ENCODE measurements at places on chromosomes 13 and 19.
A peak's percentile ranks its signal among the peaks of the same experiment; 100 is the strongest.

DNA sequence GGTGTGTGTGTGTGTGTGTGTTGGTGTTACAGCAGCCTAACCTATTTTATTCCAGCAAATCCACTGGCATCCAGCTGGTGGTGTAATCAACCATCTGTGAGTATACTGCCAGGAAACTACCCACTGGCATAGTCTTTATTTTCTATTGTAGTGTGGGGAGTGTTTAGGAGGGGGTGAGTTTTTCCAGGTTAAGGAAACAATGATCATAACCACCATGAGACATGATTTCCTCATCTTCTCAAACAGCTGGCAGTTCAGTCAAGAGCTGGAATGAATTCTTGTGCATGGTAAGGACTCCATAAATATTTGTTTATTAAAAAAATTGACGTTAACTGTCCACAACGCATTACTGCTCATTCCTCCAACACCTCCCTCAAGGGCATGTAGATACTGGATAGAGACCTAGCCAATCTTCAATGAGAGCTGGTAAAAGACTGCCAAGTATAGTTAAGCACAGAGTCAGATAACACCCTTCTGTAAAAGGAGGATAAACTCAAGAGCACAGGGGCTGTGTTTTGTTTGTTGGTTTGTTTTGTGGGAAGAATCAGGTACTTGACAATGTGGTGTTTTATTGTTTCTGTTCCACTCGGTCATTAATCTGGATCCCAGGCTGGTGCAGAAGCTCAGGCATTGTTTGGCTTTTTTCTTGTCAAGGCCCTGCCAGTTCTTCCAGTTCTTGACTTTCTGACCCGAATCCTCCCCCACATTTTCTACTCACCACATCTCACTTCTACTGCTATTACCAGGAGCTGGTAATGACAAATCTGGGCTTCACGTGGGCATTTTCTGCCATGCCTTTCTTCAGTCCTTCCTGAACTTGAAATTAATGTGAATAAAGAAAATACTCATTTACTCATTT is 31.6 kb upstream of the SLC46A3 start:
- DNase-seq: no peak

DNA sequence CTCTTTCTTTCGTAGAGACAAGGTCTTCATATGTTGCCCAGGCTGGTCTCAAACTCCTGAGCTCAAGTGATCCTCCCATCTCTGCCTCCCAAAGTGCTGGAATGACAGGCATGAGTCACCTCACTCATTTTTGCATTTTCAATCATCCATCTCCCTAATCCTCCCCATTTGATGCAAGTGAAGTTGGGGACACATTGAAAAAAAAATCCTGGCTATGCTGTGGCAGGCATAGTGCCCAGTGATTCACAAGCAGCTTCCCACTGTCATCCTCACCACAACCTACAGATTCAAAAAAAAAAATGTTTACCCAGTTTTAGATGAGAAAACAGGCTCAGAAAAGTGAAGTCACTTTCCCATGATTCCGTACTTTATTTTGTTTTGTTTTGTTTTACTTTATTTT is 44.7 kb upstream of the USP29 start:
- no peak for DNase-seq

DNA sequence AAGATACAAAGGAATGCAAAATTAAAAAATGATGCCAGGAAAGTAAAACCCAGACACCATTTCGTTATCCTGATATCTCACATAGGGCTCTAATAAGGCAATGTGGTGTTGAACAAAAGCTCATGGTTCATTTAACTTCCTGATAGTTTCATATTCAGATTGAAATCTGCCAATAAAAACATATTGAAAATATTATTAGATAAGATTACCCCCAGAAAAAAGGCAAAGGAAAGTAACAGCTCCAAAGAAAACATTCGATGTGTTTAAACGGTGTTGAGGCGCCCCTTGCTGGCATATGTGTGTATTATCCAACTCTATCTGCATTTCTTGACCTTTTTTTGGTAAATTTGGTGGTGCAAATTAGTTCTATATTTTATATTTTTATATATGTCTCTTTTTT is 75.9 kb downstream of the ESD start:
- DNase-seq: peak; percentile 45

DNA sequence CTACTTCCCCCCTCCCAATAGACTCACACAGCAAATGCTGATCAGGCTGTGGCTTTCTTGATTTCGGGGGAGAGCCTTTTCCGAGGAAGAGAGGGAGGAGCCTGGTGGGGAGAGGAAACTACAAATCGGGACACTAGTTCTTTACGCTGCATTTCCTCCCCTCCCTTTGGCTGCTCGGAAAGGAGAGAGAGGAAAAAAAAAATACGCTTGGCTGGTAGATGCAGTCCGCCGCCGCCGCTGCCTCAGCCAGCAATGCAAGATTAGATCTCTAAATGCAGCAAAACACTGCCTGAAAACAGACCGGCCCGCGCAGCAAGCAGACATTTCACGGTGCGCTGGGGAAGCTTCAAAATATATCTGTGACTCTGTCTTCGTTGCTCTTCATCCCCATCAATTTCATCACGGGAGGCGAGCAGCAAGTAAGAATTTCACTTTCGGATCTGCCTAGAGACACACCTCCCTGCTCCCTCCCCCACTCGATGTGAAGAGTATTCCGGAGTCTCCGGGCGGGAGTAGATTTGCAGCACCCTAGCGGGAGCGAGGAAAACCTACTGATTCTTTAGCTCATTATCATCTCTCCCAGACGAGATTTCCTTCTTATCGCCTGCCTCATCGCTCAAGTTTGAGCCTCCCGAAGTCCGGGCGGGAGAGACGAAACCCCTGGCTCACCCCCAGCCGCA is at the start of gene PCDH17:
Gene PCDH17, plus strand, starts transcription at position 149 of the 680 bp plus-strand sequence. CDS start 803 bp downstream, outside the sequence.
- DNase-seq: peak; percentile 34

DNA sequence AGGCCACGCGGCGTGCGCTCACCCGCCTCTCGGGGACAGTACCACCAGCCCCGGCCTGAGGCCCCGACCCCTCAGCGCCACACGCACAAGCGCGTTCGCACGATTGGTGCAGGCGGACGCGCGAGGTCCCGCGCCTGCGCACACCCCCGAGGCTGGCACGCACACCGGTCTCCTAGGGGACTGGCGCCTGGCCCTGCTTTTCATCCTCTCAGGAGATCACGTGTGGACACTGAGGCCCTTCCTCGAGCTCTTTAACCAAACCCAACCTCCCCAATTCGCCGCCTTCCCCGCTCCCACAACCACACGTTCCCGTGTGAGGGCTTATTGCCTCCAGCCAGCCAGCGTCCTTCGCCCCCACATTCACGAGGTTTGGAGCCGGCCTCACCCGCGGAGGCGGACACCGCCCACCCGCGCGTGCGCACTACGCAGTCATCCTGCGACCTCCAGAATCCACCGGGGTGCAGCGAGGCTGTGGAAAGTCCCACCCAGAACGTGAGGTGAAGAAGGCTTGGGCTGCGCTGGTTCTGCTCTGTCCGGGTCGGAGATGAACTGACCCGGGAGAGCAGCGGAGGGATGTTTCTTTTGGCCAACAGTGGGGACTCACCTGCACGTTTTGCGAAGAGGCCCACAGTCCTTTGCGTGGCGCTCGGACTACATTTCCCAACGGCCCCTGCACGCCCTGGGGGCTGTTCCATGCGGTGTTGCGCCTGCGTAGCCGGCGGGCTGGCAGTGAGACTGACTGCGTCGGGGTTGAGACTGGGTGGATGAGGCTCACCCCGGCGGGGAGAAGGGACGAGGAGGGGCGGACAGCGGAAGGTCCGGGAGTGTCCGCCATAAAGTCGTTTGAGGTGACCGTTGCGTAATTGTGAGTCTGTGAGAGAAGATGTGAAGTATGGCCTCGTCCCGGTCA is 539 bp upstream of the ZNF667 start:
- peak; percentile 91 for DNase-seq

- DNase-seq: no peak
Observed at GRCh38 chr13:97356592-97356991, 77.4 kb upstream of the RAP2A start.

DNA sequence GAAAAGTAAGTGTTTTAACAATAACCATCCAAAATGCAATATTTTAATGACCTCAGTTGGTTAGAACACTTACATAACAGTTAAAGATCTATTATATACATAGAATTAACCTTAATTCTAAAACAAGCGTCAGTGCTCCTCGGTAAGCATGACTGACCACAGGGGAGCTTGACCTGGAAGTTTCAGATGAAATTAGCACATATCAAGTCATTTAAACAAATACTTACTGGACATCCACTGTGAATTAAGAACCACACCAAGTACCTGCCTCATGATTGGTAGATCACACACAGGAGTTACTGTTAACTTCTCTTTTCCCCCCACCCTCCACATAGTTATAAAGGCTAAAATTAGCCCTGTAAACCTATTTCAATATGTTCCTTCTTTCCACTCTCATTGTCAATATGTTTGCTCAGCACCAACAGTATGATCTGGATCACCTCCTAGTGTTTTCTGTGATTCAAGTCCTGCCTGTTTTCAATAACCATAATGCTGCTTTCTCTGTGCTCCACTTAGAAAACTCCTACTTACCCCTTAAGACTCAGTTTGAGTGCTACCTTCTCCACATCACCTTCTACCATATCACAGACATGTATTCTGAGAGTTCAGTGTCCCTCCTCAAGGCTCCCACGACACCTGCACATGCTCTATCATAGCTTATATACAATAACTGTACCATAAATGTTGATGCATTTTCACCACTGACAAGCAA is 209.0 kb downstream of the VWA8 start:
- DNase-seq: no peak

DNA sequence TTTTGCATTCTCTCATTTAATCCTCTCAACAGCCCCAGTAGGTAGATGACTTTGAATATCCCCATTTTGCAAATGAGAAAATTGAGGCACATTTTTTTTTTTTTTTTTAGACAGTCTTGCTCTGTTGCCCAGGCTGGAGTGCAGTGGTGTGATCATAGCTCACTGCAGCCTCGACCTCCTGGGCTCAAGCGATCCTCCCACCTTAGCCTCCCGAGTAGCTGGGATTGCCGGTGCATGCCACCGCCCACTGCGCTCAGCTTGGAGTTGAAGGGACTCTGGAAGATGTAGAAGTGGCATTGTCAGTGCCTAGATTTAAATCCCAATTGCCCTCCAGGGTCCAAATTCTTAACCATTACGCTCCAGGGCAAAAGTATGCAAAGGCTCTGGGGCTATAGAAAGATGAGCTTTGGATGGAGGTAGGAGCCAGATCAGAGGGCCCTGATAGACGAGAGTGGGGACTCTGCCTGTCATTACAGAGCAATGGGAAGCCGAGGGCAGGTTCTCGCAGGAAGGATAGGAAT is 813 bp upstream of the MCOLN1 start:
- no peak for DNase-seq

DNA sequence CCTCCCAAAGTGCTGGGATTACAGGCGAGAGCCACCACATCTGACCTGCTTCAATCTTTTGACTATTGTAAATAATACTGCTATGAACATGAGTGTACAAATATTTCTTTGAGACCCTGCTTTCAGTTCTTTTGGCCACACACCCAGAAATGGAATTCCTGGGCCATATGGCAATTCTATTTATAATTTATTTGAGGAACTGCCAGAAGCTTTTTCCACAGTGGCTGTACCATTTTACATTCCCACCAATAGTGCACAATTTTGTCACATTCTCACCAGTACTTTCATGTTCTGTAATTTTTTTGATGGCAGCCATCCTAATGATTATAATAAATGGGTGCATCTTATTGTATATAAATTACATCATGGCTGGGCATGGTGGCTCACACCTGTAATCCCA is 13.7 kb upstream of the FCER2 start:
- no peak for DNase-seq

- DNase-seq: peak; percentile 26
Observed at GRCh38 chr13:75226092-75226491, 255.9 kb downstream of the TBC1D4 start.

DNA sequence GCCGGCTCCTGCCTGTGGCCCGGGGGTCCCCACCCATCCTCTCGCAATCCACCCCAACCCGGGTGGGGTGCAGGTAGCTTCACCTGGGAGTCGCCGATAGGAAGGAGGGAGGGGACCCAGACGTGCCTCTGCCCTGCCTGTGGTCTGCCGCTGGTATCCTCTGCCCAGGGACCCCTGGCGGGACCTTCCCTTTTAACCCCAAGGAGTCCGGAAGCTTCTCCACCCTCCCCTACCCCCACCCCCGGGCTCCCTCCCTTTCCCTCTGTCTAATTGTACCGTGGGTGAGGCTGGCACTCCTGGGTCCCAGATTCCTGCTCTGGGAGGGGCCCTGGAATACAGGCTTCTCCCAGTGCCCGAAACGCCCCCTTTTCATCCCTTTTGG is at the start of gene KLK10:
Gene KLK10, minus strand, starts transcription at position 166 of the 382 bp plus-strand sequence. CDS start 579 bp downstream, outside the sequence.
- DNase-seq: no peak

GRCh38 chr19:4911314-4911713 is 2.0 kb downstream of the UHRF1 start:
- peak; percentile 40 for DNase-seq

DNA sequence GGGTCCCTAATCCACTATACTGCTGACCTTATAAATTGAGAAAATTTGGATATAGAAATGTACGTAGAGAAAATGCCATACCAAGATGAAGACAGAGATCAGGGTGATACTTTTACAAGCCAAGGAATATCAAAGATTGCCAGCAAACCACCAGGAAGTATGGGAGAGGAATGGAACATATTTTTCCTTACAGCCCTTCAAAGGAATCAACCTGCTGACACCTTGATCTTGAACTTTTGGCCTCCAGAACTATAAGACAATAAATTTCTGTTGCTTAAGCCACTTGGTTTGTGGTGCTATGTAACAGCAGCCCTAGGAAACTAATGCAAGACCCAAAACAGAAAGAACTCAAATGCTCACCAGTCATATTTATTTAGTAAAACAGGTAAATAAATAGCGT is 10.3 kb upstream of the NDFIP2 start:
- DNase-seq: no peak

- peak; percentile 44 for DNase-seq
Observed at GRCh38 chr19:55071129-55071502, 4.6 kb upstream of the EPS8L1 start.

DNA sequence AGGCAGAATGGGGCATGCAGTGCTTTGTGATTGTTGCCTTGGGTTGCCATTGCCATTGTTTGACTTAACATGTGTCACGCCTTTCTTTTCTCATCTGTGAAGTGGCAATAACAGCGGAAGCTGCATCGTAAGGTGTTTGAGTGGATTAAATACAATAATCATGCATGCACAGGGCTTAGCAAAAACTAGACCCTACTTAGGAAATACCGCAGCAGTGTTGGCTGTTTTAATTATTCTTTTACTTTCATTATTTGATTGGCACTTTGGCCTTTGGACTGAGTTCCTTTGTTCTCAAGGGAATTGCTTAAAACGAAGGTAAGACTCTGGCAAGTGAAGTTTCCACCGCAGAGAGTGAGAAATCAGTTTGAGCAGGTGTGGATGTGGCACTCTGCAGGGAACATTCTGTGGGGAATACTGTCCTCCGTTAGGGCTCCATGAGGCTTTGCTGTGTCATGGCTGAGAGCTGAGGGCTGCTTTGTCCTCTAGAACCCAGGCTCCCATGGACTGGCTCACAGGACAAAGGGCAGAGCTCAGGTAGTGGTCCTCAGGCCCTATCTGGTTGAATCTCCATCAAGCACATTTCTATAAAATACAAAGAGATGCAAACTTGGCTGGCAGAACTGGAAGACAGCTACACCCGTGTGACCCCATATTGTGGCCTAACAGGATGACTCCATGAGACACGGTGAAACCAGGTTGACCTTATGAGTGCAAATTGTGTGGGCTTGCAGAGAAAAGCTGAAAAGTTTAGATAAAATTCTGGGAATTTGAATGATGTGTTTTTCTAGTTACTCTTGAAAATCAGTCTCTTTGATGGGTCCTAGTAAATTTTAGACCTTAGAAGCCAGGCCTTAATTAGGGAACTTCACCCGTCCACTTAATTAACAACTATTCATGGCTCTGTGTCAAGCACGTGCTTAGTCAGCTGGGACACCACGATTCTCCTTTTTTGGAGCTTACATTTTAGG is 407.2 kb downstream of the KCNRG start:
- DNase-seq: no peak

GRCh38 chr13:48585456-48585840 is 52.6 kb upstream of the RCBTB2 start:
- DNase-seq: no peak

- DNase-seq: no peak
Observed at GRCh38 chr19:37928527-37929286, 21.7 kb downstream of the SIPA1L3 start.
